Stimulated activated naive B cell treated with anti-CD40 and anti-IgM and Interleukin-4, amounts not matched to agents 10 μg/mL and 1 μg/mL and 100 μg/mL, for 72 hours (primary cell): ENCODE measurements at places on chromosomes 7 and 10.

- DNase-seq: no peak
These were observed 152.6 kb downstream of the ZMYND11 start for GRCh38 chr10:287814-288213.

- DNase-seq: no peak
These were observed 82.8 kb upstream of the C7orf33 start for GRCh38 chr7:148507787-148508186.

GRCh38 chr10:44733501-44734488 is 177.3 kb upstream of the TMEM72 start:
- no peak for DNase-seq

DNA sequence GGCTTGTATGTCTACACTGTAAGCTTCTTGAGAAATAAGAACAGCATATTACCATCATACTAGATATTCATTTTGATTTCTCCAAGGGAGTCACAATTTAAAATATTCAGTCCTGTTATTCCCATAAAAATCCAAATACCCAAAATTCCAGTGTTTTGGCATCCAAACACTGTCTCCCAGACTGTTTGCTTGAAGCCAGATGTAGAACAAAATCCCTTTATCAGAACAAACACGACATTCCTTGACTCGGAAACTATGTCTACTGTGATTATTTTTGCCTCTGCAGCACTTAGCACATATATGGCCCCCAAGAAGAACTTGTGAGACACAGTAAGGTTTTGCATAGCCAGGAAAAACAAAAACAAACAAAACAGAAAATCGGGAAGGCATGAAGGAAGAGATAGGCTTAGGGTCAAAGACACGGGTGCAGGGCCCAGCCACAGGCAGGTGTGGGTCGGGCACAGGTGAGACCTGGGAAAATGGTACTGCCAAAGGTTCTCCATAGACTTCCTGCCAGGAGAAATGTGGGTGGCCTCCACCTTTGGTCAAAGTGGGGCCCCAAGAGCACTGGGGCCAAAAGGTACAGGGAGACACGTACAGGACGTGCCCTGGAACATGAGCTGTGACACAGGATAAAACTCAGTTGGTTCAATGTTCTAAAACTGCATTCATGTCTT is 36.5 kb downstream of the CPXM2 start:
- DNase-seq: no peak

GRCh38 chr10:17428351-17429097 is 25.9 kb downstream of the ST8SIA6 start:
- DNase-seq: peak; percentile 1

GRCh38 chr7:24283897-24284698 is at the start of gene NPY:
NPY (plus strand) TSS chr7:24284190; CDS start chr7:24285241, 1,051 bp downstream.
- no peak for DNase-seq

- no peak for DNase-seq
These were observed 398.9 kb downstream of the PHTF2 start for GRCh38 chr7:78197447-78197846.

GRCh38 chr7:111090846-111091245 is at the start of gene LRRN3:
LRRN3 (plus strand) TSS chr7:111091127; CDS start chr7:111122773, 31,646 bp downstream.
- no peak for DNase-seq

DNA sequence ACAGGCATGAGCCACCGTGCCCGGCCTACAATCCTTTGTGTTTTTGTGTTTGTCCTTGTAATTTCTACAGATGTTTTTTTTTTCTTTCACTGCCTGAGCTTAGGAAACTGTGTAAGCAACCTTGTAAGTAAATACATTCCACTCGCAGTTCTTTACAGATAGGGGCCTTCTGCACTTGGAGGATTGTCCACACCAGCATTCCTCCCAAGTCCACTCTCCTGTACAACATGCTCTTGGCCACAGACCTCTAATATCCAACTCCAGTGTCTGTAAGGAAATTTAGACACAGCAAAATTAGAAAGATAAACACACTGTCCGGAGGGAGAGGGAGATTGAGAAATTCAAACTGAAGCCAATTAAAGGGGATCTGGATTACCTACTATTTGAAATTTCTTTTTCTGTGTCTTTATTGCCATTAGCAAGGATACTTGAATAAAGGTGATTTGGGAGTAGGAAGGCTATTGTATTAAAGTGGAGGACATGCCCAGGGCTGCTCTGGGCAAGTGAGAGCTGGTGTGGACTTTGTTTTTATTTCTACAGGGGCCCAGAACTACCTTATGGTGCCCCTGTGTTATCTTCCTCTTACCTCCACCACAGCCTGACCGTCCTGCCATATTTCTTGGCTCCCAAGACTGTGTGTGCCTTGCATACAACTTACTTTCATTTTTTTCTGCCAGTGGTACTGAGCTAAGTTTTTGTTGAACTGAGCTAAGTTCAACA is 9.7 kb downstream of the MXI1 start:
- DNase-seq: no peak

DNA sequence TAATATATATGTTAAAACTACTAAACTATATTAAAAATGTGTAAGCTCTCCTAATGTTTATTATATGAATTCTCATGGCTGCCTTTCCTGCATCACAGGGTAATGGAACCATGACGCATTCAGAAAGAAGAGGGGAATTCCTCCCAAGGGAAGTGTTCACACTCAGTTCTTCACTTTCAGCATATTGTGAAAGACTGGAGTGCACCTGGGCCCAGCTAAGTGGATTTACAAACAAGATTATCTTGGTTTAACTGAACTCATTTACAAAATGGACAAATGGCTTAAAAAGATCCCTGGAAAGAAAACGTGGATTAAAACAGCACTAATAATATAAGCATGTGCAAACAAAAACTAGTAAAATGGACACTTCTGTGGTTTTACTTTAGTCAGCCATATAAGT is 149.8 kb downstream of the DOCK4 start:
- DNase-seq: no peak

GRCh38 chr10:34097682-34098081 is 717.4 kb downstream of the PARD3 start:
- no peak for DNase-seq

DNA sequence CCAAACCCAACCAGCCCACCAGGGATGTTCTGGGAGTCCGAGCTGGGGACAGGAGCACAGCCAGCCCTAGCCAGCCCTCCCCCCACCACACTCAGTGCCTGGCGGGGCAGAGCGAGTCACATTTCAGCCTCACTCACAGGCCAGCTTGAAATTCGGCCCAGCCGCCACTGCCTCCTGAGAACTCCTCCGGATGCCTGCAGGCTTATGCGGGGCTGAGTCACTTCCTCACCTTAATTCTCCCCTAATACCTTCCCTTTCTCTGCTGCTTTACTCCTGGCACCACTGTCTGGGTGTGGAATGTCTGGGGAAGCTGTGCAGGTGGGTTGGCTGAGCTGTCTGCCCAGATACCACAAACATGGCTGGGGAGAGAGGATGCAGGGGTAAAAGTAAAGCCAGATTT is 22.6 kb upstream of the DLG5 start:
- DNase-seq: no peak

- no peak for DNase-seq
These were observed 161.2 kb downstream of the GRK5 start for GRCh38 chr10:119368581-119368980.

DNA sequence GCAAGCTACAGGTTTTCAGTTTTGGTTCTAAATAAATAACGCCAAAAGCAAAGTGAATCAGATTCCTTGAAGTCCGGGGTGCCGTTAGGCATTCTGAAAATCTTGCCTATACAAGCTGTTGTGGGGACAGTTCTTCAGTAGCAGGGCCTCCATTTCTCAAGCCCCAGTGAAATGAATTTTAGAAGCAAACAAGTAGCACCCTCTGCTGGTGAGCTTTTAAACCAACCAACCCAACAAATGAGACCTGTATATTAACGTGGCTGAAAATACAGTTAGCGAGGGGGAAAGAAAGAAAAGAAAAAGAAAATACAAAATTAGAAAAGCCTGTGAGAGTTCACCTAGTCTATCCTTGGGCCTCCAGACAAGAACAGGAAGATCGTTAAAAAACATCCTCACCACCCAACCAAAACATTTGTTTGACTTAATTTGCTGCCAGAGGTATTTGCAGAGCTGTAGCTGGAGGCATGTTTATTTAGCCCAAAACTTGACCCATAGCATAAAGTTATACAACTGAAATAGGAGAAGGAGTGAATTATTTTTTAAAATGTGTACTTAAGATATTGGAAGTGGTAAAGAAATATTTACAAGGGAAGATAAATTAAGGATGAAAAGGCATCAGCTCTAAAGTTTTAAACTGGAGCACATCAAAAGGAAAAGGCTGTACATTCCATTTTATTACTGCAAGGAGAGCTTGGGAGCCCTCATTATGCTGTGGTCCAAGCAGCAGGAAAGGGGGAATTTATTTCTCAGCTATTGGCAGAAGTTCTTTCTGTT is 98.9 kb downstream of the DYNC1I1 start:
- no peak for DNase-seq

DNA sequence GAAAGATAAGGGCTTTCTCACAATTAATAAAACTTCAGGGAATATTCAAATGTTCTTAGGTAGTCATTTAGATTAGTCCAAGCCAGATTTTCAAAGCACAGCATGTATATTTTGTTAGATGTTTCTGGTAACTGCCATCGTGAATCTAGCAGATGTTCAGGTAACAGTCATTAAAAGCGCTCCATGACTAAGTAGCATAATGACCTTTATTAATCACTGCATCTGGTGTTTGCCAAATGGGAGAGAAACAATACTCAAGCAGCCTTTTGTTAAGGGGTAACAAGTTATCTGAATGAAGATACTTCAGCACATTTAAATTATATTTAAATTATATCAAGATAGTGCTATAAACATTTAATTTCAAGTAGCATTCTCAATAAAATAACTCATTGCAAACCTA is 47.5 kb downstream of the USP6NL start:
- DNase-seq: no peak
